ENCODE measurements at places on chromosomes 2 and 18.

DNA sequence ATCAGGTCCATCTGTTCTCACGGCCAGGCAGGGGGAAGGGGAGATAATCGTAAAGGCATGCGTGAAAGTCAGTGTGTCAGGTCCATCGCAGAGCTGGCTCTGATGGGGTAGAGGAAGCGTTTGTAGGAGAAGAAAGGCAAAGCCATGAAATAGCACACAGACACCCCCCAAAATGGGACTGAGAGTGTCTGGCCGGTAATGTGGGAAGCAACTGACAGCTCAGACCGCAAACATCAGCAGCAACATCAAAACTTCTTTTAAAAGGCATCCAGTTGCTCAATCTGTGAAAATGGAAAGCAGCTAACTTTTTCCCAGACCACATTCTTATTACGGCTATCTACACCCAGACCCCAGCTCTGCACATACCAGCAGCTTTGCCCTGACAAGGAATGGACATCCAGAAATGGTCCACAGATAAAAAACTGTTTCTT is 232.6 kb downstream of the EN1 start:
- H3K4me3 ChIP-seq = no peak overlapping the region
- no peaks in the 10 kb centered on the region for H3K36me3 ChIP-seq

DNA sequence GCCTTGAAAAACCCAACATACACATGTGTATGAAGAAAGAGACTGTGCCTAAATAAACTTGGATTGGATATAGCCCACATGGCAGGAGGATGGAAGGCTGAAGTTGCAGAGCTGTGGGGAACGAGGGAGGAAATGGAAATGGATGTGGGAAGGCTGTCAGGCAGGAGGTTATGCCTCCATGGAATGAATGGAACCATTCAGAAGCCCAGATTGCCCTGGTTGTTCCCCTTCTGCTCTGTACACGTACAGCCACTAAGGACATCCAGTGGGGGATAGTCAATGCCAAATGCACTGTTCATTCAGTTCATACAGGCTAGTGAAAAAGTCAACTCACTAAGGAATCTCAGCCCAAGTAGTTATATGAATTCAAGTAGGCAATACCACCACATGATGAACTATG is 463.7 kb downstream of the TNS1 start:
- H3K27ac ChIP-seq = no peak overlapping the region
- peaks cover 4% of the 10 kb centered on the region for H3K27me3 ChIP-seq
- H3K4me3 ChIP-seq = no peak overlapping the region
- H3K36me3 ChIP-seq = no peaks in the 10 kb centered on the region
- no peaks in the 10 kb centered on the region for H3K4me1 ChIP-seq
- DNase-seq = no peak

GRCh38 chr2:120641366-120641771 is 94.3 kb upstream of the GLI2 start:
- DNase-seq = no peak

DNA sequence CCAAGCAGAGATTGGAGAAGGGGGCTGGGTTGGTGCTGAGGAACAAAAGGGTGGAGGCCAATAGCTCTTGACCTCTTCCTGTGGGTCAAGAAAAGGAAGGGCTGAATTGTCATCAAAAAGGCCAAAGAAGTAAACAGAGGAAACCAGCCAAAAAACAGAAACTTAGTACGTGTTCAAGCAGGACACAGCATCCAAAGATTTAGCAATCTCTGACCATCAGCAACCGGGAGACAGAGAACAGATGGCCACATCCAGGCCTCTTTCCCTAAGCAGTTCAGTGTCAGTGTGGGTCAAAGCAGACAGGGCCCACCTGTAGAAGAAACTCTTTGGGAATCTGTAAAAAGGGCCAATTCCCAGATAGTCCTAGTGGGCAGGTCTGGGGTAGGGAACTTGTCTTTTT is 2.9 kb downstream of the DNPEP start:
- H3K36me3 ChIP-seq = peaks cover 14% of the 10 kb centered on the region
- H3K4me1 ChIP-seq = peaks cover 16% of the 10 kb centered on the region
- H3K27me3 ChIP-seq = no peaks in the 10 kb centered on the region
- no peak overlapping the region for H3K27ac ChIP-seq

DNA sequence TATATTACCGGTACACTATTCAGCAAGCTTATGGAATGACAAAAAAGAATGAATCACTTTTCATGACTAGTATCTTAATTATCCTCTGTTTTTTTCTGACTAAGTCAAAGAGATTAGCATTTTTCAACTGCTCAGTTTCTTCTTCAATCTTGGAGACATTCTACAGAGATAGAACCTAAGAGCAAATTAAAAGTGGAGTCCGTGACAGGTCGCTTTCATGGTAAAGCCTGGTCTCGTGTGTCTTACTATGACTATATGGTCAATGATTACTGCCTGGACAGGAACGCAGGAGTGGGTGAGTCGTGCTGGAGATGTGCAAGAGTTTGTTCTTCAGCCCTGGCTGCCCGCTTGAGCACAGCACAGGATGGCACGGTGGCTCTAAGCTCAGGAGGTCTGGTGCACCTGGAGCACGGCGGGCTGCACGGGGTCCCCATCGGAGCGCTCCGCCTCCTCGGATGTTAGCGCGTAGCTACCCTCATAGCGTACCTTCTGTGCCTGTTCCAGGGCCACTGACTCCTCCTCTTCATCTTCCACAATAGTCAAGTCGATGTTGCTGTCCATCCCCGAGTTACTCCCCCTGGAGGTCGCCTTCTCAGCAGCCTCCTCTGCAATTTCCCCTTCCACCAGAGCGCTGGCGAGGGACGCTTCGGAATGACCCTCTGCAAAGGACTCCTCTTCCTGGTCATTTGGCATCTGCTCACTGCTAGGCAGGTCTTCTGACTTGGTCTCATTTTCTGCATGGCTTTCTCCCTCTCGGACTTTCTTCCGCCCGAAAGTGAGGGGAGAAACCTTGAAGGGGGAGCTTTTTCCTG is 11.1 kb downstream of the CAVIN2 start:
- peaks cover 6% of the 10 kb centered on the region for H3K4me1 ChIP-seq
- H3K36me3 ChIP-seq = peaks cover 2% of the 10 kb centered on the region
- H3K4me3 ChIP-seq = no peak overlapping the region
- no peak for DNase-seq

DNA sequence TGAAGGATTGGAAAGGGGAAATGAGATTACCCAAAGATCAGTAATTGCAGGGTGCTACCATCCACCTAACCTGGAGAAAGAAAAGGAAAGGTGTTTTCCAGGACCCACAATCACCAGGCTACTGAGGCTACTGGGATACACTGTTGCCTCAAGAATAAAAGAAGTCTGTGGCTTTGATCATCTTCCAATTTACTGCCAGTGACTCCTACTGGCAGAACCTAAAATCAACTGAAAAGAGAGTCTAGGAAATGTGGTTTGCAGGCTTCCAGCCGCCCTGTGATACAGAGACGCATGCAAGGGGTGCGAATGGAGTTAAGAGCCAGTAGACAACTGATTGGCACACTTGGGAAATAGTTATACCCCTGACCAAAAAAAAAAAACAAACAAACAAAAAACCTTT is 16.6 kb upstream of the TTL start:
- no peaks in the 10 kb centered on the region for H3K4me1 ChIP-seq
- no peak overlapping the region for H3K27ac ChIP-seq
- no peak for DNase-seq
- no peak overlapping the region for H3K4me3 ChIP-seq

- no peak overlapping the region for H3K4me3 ChIP-seq
- no peak for DNase-seq
- H3K36me3 ChIP-seq = peaks cover 4% of the 10 kb centered on the region
- peaks cover 20% of the 10 kb centered on the region for H3K27me3 ChIP-seq
Measured at GRCh38 chr2:64319896-64320295, 134.1 kb upstream of the LGALSL start.

GRCh38 chr2:235605312-235606003 is 111.6 kb downstream of the AGAP1 start:
- H3K36me3 ChIP-seq = no peaks in the 10 kb centered on the region
- no peak overlapping the region for H3K4me3 ChIP-seq
- H3K4me1 ChIP-seq = no peaks in the 10 kb centered on the region
- H3K27me3 ChIP-seq = peaks cover 22% of the 10 kb centered on the region
- no peak overlapping the region for H3K27ac ChIP-seq
